Suppressor macrophage treated with lipopolysaccharide for 4 hours (primary cell): ENCODE measurements at places on chromosomes 7 and 10.

- DNase-seq = no peak
Observed at GRCh38 chr7:1703441-1703840, 33.4 kb downstream of the ELFN1 start.

DNA sequence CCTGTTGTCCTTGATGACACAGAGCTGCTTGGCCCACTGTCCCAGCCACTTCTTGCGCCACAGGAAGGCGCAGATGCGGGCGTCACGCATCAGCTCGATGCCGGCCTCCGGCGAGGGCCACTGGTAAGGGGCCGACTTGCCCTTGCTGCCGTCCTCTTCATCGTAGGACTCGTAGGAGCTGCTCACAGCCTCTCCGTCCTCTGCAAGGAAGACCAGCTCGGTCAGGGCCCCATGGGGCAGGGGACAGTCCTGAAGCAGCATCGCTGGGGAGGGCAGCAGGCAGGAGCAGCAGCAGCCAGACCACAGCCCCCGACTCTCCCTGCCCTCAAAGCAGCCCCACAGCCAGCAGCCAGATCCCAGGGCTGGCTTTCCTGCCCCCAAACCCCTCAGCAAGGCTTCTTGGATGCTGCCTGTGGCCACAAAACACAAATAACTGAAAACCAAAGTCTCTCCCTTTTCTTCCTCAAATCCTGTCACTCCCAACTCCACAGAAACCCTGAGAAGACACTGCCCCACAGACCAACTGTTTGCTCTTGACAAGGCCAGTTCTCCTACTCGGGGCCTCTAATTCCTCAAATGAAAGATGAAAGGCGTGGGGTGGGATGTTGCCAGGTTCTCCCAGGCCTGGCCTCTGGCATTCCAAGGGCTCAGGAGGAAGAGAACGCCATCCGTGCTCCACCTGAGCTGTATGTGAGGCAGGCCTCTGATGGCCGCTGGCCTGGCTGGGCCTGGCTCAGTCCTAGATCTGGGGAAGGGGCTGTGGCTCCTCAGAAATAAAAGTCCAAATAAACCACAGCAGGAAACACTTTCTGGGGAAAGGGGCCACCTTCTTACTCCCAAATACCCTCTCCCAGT is 76.7 kb downstream of the VWA2 start:
- no peak for DNase-seq

GRCh38 chr10:88182601-88182930 is 319.1 kb downstream of the PTEN start:
- DNase-seq = no peak

- no peak for DNase-seq
Observed at GRCh38 chr7:18760631-18761445, 265.3 kb downstream of the HDAC9 start.

DNA sequence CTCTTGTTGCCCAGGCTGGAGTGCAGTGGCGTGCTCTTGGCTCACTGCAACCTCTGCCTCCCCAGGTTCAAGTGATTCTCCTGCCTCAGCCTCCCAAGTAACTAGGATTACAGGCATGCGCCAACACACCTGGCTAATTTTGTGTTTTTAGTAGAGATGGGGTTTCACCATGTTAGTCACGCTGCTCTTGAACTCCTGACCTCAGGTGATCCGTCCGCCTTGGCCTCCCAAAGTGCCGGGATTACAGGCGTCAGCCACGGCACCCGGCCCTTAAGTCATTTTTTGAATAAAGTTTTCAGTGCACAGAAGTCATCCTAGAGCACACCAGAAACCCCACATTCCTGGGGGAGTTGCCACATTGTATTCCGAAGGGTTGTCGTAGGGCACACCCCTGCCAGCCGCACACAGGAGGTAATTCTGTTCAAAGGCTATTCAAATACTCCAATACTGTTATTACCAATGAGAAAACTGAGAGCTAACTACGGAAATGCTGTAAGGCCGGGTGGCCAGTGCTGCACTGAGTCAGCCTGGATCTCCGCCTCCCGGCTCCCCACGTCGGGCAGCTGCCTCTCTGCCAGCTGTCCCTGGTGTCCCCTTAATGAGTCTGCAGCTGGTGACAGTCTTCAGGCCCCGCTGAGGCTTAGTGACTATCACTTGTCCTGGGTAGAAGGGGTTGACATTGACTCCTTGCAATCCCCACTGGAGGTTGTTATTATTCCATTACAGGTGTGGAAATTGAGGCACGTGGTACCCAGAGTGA is 8.6 kb upstream of the RFC2 start:
- no peak for DNase-seq

GRCh38 chr7:69430384-69431021 is 167.8 kb upstream of the AUTS2 start:
- peak; percentile 15 for DNase-seq

- DNase-seq = no peak
Observed at GRCh38 chr10:10865303-10865702, 152.4 kb upstream of the CELF2 start.

DNA sequence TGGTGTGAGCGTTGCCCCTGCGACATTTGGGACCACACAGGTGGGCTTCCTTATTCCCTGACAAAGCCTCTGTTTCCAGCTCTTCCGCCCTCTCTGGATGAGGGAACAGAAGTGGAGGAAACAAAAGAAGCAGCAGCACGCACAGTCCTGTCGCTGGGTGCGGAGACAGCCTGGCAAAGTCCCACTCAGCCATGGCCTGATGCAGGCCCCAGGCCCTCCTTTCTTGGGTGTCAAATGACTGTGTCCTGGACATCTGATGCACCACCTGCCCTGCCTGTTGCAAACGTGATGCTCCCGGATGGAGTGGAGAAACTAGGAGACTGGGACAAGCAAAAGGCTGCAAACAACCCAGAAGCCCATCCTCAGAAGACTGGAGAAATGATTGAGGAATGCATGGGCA is 20.7 kb downstream of the ZMIZ2 start:
- no peak for DNase-seq

GRCh38 chr10:55043540-55043939 is 242.5 kb upstream of the PCDH15 start:
- no peak for DNase-seq
